ENCODE measurements at places on chromosomes 7 and 10.

DNA sequence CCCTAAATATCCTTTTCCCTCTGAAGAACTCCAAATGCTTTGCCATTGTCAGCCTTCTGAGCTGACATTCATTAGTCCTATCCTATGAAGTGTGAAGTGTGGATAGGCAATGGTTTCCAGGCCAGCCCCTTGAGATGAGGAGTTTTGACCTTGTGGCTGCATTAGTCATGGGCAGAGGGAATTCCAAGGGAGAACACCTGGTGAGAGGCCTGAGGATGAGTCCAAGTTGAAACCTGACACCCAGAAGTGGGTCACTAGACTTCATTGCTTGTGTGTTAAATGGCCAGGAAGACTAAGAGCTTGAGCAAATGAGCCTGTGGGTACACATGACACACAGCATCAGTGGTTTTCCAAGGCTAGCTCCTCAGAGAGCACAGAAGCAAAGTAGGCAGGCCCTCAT lies 260.8 kb downstream of the SKAP2 start:
- no peak for DNase-seq

GRCh38 chr10:3530346-3530745 lies 254.7 kb downstream of the KLF6 start:
- DNase-seq, result no peak

GRCh38 chr10:111087331-111087756 lies 10.5 kb downstream of the ADRA2A start:
- DNase-seq, result no peak

DNA sequence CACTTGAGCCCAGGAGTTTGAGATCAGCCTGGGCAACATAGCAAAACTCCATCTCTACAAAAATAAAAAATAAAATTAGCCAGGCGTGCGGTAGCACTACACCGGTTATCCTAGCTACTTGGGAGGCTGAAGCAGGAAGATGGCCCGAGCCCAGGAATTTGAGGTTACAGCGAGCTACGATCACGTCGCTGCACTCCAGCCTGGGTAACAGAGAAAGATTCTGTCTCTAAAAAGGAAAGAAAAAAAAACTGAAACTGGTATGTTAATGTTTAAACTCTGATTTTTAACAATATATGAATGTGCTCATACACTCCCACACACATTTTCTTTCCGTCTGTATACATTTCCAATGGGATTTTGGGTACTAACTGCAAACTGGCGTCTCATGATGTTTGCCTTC lies 140.6 kb upstream of the KMT2E start:
- no peak for DNase-seq

DNA sequence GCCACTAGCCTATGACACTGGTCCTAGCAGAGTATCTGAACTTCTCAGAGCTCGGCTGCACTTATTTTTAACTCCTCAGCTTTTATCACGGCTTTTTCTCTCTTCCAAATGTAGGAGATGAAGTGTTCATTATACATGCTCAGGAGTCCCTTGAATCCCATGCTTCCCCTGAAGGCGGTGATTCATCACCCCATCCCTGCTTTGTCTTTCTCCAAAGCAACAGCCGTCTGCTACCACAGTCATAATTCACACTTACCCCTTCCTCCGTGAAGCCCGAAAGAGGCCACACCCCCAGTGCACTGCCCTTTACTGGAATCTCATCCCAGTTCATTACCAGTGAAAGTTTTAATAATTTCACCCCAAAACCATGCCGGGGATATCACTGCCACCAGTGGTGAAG lies 301.5 kb upstream of the SHH start:
- no peak for DNase-seq

- DNase-seq, result no peak
Measured at GRCh38 chr10:82464966-82465365, 590.0 kb downstream of the NRG3 start.

- DNase-seq, result no peak
Measured at GRCh38 chr7:43823941-43824340, 45.4 kb downstream of the MRPS24 start.

DNA sequence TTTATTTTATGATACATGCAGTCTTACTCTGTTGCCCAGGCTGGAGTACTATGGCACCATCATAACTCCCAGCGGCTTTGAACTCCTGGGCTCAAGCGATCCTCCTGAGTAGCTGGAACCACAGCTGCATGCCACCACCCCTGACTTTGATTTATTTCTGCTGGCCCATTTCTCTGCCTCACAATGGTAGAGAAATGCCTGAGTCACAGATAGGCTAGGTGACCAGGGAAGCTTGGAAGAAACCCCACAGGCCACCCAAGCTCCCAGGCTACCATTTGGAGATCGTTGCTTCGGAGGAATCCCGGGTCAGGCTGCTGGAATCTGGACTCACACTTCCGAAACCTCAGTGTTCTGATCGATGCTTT lies 17.4 kb upstream of the BAIAP2L1 start:
- DNase-seq, result no peak

- DNase-seq, result no peak
Measured at GRCh38 chr7:128121711-128122530, 90.7 kb upstream of the LRRC4 start.

DNA sequence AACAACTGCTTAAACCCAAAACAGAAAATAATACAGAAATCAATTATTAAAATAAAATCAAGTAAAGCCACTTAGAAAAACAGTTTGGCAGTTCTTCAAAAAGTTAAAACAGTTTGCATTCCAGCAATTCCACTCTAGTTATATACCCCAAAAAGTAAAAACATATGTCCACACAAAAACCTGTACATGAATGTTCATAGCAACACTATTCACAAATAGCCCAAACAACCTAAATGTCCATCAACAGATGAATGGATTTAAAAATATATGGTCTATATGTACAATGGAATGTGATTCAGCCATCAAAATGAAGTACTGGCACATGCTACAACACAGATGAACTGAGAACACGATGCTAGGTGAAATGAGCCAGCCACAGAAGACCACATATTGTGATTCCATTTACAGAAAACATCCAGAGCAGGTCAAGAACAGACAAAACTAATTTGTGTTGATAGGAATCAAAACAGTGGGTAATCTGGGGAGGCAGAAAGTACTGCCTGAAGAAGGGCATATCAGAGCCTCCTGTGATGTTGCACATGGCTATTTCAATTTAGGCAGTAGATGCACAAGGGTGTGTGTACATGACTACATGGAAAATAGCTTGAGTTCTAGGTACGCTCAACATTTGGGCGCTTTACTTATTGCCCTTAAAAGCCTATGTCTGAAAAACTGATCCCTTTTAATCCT lies 66.3 kb downstream of the CYTH3 start:
- DNase-seq, result no peak

DNA sequence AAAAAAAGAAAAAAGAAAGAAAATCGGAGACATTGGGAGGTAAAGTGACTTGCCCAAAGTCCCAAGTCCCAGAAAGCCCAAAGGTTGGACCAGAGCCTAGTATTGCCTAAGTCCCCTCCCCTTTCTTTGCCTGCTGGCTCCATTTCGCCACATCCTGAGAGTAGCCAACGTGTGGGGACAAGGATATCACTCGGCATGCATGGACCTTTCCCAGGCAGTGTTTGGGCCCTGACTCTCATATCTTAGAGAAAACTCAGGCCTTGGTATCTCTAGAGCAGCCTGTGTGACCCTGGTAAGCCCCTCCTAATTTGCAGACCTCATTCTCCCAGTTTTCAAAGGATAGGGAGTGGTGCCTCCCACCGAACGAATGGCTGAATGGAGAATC lies 294.2 kb upstream of the ZMIZ1 start:
- no peak for DNase-seq

DNA sequence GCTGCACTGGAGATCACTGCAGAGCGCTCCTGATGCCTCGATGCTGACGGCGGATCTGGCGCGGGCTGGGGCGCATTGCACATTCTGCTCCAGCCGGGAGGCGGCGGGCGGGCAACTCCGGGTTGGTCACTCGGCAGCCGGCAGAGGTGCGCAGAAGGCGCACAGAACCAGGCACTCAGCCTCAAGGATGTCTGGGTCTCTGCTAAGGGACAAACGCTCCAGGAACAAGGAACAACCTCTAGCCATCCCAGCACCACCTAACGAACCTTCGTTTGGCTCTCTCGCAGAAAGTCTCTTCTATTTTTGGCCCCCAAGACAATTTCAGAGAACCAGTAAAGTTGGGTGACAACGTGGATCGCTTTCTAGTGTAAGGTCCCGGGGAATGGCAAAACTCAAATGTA lies 254.6 kb downstream of the OTUD1 start:
- DNase-seq, result peak; percentile 20

- no peak for DNase-seq
Measured at GRCh38 chr10:63477927-63478326, 12.2 kb upstream of the JMJD1C start.

DNA sequence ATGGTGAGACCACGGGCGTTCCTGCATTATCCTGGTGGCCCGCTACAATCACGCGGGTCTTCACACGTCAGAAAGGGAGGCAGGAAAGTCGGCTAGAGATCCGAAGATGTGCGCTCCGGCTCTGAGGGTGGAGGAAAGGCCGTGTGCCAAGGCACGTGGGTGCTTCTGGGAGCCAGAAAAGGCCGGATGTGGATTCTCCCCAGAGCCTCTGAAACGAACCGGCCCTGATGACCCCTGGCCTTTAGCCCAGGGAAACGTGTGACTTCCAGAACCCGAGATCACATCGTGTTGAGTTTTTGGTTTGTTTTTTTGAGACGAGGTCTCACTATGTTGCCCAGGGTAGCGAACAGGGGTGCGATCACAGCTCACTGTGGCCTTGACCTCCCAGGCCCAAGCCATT lies 244.2 kb downstream of the ELFN1 start:
- no peak for DNase-seq

- no peak for DNase-seq
Measured at GRCh38 chr7:116159711-116160110, 50.6 kb upstream of the TES start.

DNA sequence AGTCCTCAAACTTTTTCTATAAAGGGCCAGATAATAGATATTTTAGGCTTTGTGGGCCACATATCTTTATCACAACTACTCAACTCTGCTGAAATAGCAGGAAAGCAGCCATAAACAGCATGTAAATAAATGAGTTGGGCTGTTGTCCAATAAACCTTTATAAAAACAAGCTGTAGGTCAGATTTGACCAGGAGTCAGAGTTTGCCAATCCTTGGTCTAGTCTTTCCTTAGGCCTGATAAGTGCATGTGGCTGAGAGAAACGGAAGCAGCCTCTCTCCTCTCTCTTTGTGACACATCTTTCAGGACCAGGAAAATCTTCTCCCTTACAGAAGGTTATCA lies 724.5 kb downstream of the GRID1 start:
- no peak for DNase-seq

- no peak for DNase-seq
Measured at GRCh38 chr10:109726473-109726872, 196.8 kb downstream of the XPNPEP1 start.

GRCh38 chr7:139721821-139722220 lies 56.0 kb downstream of the HIPK2 start:
- no peak for DNase-seq

- no peak for DNase-seq
Measured at GRCh38 chr10:107054469-107055156, 109.9 kb downstream of the SORCS1 start.

GRCh38 chr7:39154815-39155214 lies 177.1 kb downstream of the POU6F2 start:
- DNase-seq, result no peak

- DNase-seq, result no peak
Measured at GRCh38 chr7:14773729-14774271, 128.8 kb downstream of the DGKB start.

- DNase-seq, result no peak
Measured at GRCh38 chr7:88480896-88481295, 174.2 kb upstream of the STEAP4 start.

DNA sequence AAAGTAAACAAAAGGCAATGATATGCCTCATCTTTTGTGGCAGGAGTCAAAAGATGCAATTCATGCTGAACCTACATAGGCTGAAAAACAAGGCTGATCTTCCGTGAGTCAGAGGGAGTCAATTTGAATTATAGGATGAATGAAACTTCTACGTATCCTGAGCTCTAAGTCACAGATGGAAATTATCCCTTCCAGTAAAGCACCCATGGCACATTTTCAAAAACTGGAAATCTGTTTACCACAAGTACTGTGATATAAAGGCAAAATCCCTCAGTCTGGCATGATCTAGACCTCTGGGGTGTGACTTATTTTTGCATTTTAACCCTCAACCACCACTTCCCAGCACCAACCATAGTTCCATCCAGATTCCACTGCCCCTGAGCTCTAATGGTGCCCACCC lies 69.6 kb downstream of the NRG3 start:
- no peak for DNase-seq

DNA sequence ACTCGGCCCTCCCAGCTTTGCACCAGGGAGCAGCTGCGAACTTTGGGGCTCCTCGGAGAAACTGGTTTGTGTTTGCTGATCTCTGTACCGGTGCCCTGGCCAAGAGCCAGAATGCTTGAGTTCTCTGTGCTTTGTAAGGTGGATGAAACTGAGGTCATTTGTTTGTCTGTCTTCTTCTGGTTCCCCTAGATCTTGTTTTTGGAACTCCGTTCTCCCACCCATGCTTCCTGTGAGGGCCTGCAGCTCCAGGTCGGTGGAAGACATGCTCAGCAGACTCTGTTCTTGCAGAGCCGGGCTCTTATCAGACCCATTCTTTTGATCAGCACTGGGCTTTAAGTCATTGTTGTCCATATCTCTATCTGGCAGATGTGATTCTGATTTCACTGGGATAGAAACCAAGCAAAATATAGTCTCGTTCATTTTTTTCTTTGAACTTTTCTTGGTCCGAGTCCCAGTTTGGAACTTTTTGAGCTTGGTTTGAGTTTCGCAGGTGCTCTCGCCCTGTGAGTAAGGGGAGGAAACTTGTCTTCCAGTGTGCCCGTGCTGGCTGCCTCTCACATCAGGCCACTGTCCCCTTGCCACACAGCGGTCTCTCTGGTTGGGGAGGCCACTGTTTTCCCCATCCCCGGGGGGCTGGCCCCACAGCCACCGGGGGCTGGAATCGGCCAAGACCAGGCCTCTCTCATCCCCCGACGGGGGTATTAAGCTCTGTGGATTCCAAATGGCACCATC lies 31.2 kb downstream of the JCAD start:
- DNase-seq, result peak; percentile 15
